ENCODE measurements at places on chromosomes 3 and 15. TPM values are rescaled to one million over a fixed set of nuclear protein-coding genes. Genes with fewer than 3 reads are reported as not detected.

DNA sequence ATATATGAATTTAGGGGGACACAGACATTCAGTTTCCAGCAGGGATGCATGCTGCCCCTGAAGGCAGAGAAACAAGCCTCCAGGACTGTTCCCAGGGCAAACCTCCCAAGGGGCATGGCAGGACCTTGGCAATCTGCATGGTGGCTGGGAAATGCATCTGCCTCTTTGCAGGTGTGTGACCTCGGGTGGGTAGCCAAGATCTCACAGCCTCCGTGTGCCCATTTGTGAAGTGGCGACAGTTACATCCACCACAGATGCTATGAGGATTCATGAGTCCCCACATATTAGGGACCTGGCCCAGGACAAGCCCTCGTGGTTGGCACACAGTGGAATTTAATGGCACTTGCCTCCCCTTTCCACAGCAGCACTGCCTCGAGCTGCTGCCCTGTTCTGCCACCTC, 29.9 kb downstream of the SLC28A1 start:
- DNase-seq = no peak

The FHIT gene
- polyA plus RNA-seq = 4.6 TPM

GRCh38 chr3:183477801-183478456, 49.5 kb upstream of the MCF2L2 start:
- DNase-seq = no peak

DNA sequence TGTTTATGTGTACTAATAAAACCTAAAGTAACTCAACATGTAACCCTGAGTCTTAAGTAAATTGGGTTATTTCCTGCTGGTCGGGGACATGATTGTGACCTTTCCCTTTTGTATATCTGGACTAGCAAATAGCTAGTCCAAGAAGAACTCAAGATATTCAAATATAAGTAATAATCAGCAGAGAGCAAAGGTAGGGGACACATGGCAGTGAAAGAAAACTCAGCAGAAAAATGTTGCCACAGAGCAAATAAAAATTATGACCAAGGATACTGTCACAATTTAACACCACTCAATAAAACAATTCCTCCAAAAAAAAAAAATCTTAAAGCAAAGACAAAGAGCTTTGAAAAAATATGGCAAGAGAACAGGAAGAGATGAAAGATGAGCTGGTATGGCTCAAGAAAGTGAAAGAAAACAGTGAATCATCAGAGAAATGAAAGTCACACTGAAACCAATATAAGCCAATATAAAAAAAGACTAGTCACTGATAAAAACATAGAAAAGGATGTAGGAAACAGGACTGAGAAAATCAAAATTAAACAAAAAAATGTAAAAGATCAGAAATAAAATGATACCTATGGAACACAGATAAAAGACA, 43.4 kb downstream of the HLTF start:
- DNase-seq = no peak

DNA sequence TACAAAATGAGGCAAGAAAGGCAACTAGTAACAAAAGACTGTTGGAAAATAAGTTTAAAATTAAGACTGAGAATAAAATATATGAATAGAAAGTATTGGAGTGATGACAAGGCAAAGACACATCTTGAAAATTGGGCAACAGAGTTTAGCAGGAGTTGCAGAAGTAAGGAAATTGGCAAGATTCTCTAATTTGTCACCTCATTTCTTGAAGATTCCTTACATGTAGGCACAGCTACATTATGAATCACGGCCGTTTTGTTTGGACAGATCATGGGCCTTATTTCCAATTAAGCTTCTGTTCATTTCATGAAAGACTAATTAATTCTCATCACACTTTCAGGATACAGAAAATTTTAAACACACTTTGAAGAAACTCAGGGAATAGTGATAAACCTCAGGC, 170.1 kb downstream of the ROBO1 start:
- no peak for DNase-seq

The PLA1A gene
- 0.15 TPM for polyA plus RNA-seq
